ENCODE measurements at places on chromosomes 6 and 20.

DNA sequence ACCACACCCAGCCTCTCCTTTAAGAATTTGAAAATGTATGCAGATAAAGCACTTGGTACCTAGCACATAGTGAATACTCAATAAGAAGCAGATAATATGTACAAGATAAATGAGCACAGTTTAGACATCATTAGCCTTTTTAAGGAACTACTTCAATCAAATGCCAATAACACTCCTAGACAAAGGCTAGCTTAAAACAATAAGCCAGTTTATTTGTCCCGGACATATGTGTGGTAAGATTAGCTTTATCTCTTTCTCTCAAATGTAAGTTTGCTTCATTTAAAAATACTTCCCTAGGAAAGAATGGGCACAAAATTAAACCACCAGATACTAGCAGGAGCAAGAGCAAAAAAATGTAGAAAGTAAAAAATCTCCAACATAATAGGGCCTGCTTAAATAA lies 73.8 kb downstream of the MAP3K5 start:
- no peak for DNase-seq

DNA sequence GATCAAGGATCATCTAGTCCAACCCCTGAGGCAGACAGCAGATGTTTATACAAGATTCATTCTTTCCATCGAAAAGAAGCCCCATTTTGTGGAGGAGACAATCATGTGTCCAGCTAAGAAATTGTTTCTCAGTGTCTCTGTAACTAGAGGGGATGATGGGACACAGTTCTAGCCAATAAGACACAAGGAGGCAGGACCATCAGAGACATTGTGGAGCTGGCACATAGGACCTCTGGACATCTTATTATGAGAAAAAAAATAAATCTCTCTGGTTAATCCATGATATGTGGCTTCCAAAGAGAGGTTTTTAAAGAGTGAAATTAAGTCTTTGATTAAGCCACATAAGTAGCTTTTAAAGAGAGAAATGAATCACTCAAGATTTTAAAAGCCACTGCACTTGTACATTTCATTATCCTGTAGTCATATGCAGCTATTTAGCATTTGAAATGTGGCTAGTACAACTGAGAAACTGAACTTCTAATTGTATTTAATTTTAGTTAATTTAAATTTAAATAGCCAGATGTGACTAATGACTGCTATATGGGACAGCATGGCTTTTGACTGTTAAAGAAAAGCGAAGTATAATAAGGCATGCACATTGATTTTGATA lies 176.8 kb downstream of the TASP1 start:
- no peak for DNase-seq

- no peak for DNase-seq
These were observed 69.1 kb upstream of the PRSS16 start for GRCh38 chr6:27178407-27178730.

GRCh38 chr20:5492937-5493336 lies 176.2 kb upstream of the PROKR2 start:
- no peak for DNase-seq

- DNase-seq, result no peak
These were observed 165.0 kb upstream of the JARID2 start for GRCh38 chr6:15080895-15081294.

DNA sequence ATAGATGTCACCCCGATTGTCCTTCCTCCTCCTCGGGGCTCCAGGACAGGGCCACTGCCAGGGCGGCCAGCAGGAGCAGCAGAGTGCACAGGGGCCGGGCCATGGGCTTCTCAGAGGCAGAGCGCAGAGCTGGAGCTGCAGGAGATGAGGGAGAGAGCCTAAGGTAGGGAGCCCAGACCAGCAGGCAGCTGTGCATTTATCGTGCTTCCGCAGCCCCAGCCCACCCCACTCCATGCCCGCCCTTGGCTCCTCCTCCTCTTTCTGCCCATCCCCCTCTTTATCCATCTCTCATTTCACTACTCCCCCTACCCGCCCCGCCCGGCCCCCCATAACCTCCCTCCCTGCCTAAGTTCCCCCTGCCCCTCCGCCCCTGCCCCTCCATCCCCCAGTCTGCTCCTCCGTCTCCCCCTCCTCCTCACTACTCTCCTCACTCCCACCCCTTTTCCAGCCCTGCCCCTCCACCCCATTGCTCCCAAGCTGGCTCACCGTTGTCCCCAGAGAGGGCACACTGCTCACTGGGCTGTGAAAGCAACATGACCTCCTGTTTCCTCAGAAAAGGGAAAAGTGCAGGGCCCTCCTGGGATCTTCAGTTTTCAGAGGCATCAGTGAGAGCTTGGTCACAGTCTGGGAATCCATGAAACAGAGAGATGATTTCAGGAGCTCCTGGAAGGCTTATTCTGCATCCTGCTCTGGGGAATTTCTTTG lies 25.5 kb upstream of the CST1 start:
- DNase-seq, result no peak

- peak; percentile 92 for DNase-seq
These were observed at the start of gene NXT1 for GRCh38 chr20:23350196-23350903. NXT1 (plus strand) TSS chr20:23350791; CDS start chr20:23354042, 3,251 bp downstream.

GRCh38 chr6:138662471-138662870 lies 111.1 kb upstream of the CCDC28A start:
- no peak for DNase-seq

GRCh38 chr6:119269266-119270103 lies 80.1 kb downstream of the MAN1A1 start:
- DNase-seq, result no peak
